ENCODE measurements at places on chromosomes 6 and 20.
A peak's percentile ranks its signal among the peaks of the same experiment; 100 is the strongest.

DNA sequence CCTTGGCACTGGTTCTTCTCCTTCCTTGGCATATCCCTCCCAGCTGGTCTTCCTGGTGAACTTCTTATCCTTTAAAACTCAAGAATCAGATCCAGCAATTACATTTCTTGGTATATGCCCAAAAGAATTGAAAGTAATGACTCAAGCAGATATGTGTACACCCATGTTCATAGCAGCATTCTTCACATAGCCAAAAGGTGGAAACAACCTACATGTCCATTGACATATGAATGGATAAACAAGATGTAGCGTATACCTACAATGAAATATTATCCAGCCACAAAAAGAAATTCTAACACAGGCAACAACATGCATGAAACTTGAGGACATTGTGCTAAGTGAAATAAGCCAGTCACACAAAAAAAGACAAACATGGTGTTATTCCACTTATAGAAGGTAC lies 103.7 kb upstream of the NT5E start:
- H3K27ac ChIP-seq, result no peak overlapping the region
- DNase-seq, result no peak
- H3K27me3 ChIP-seq, result no peaks in the 10 kb centered on the region
- no peak overlapping the region for H3K4me3 ChIP-seq
- H3K4me1 ChIP-seq, result peaks cover 11% of the 10 kb centered on the region

DNA sequence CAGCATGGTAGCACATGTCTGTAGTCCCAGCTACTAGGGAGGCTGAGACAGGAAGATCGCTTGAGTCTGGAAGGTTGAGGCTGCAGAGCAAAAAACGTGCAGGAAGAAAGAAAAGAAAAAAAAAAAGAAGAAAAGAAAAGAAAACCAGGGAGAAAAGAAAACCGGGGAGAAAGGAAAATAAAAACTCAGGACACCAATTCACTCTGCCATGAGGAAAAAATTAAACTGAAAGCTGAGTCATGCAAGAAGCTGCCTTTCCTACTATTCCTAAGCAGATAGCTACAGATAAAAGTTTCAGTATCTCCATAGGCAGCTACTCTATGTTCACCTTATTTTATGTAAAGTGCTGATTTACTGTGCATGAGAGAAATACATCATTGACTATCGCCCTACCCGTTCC lies 10.5 kb downstream of the PTGIS start:
- no peaks in the 10 kb centered on the region for H3K36me3 ChIP-seq
- H3K27me3 ChIP-seq, result no peaks in the 10 kb centered on the region
- no peak overlapping the region for H3K4me3 ChIP-seq
- no peak overlapping the region for H3K27ac ChIP-seq
- DNase-seq, result no peak

DNA sequence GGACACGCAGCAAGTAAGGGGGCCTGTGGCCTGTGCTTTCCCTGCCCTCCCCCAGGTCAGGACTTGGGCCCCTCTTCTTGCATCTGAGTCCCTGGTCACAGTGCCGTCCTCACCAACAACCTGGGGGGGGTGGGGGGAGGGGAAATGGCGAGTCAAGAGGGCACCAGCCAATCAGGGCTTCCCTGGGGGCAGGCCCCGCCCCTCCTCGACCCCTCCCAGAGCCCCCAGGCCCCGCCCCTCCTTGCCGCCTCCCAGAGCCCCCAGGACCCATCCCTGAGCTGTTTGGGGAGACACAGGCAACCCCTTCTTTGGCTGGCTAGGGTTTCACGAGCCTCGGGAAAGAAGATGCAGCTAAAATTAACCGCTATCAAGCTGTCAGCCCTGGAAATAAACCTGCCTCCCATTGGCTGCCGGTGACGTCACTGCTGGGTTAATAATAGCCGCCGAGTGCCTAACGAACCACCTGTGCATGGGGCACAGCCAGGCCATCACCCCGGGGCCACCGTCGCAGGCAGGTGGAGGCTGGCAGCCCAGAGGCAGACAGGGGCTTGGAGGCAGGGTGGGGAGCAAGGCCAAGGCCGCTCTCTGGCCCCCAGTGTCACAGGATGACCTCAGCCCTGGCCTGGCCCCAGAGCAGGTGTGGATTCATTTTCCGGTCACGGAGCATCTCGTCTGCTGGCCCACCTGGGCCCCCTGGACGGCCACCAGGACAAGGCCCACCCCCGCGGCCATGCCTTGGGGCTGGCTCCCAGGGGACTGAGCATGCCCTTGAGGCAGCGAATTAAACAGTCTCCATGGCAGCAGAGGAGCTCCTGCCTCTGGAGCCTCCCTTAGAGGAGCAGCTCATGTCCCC lies 3.2 kb upstream of the EEF1A2 start:
- H3K4me3 ChIP-seq, result no peak overlapping the region
- peaks cover 34% of the 10 kb centered on the region for H3K4me1 ChIP-seq
- peaks cover under 1% of the 10 kb centered on the region for H3K36me3 ChIP-seq
- no peaks in the 10 kb centered on the region for H3K27me3 ChIP-seq

DNA sequence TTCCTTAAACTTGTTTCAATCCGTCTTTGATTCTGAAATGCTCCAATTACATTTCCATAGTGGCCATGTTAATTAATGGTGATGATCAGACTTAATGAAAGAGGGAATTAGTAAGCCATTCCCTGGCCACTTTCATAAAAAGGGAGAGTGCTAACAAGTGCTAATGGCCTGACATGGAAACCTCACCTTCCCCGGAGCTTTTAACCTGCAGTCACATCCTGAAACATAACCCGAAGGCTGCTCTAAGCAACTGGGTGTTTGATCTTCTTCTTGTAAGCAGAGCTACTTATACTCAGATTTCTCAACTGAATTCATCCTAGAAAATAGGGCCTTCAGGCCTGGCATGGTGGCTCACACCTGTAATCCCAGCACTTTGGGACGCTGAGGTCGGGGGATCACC lies 67.1 kb upstream of the ZMYND8 start:
- H3K27me3 ChIP-seq, result no peaks in the 10 kb centered on the region
- no peak overlapping the region for H3K27ac ChIP-seq
- H3K4me1 ChIP-seq, result no peaks in the 10 kb centered on the region
- H3K36me3 ChIP-seq, result no peaks in the 10 kb centered on the region

GRCh38 chr6:6376845-6377244 lies 56.4 kb upstream of the F13A1 start:
- no peaks in the 10 kb centered on the region for H3K4me1 ChIP-seq
- no peak overlapping the region for H3K27ac ChIP-seq
- H3K27me3 ChIP-seq, result peaks cover 15% of the 10 kb centered on the region
- no peak overlapping the region for H3K4me3 ChIP-seq

DNA sequence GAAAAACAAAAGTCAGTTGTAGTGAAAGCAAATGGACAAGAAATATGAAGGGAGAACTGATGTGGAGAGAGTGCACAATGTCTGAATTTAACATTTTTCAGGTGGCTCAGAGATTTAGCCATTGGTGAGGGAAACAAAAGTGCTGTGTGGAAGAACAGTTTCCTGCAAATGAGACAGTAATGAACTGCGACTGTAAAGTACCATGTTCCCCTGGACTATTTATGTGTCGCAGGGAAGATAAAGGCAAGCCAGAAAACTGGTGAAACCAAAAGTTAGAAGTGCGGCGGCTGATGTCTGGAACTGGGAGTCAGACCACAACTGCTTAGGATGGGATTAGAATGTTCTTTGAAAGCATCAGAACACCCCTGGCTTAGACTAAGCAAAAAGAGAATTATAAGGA lies 905.1 kb upstream of the MAN1A1 start:
- no peak for DNase-seq
- H3K27ac ChIP-seq, result no peak overlapping the region
- H3K4me1 ChIP-seq, result no peaks in the 10 kb centered on the region
- H3K4me3 ChIP-seq, result no peak overlapping the region
- no peaks in the 10 kb centered on the region for H3K27me3 ChIP-seq
- H3K36me3 ChIP-seq, result no peaks in the 10 kb centered on the region

- H3K27ac ChIP-seq, result no peak overlapping the region
- H3K4me1 ChIP-seq, result no peaks in the 10 kb centered on the region
- H3K27me3 ChIP-seq, result no peaks in the 10 kb centered on the region
- no peaks in the 10 kb centered on the region for H3K36me3 ChIP-seq
Measured at GRCh38 chr6:50185006-50185405, 135.3 kb upstream of the DEFB112 start.

GRCh38 chr6:25889877-25890853 lies 16.1 kb upstream of the SLC17A3 start:
- H3K4me3 ChIP-seq, result no peak overlapping the region
- H3K36me3 ChIP-seq, result no peaks in the 10 kb centered on the region
- H3K27me3 ChIP-seq, result no peaks in the 10 kb centered on the region
- DNase-seq, result peak; percentile 27

DNA sequence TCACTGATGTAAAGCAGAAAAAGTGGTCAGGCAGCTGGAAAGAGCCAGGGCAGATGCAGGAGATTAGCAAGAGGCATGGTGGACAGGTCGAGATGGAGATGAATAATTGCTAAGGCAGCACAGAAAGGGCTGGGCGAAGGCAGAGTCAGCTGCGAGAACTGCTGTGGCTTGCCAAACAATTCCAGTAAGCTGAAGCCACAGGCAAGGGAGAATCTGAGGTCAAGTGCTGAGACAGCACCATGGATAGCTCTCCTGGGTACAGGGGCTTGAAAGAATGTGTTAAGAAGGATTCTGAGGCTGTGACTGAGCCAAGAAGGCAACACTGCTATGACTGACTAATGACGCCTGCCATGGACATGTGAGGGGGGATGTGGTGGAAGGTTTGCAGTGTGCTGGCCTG lies 220.8 kb upstream of the FOXA2 start:
- no peak overlapping the region for H3K27ac ChIP-seq
- no peak for DNase-seq
- no peak overlapping the region for H3K4me3 ChIP-seq
- no peaks in the 10 kb centered on the region for H3K36me3 ChIP-seq
- H3K27me3 ChIP-seq, result peaks cover 8% of the 10 kb centered on the region

DNA sequence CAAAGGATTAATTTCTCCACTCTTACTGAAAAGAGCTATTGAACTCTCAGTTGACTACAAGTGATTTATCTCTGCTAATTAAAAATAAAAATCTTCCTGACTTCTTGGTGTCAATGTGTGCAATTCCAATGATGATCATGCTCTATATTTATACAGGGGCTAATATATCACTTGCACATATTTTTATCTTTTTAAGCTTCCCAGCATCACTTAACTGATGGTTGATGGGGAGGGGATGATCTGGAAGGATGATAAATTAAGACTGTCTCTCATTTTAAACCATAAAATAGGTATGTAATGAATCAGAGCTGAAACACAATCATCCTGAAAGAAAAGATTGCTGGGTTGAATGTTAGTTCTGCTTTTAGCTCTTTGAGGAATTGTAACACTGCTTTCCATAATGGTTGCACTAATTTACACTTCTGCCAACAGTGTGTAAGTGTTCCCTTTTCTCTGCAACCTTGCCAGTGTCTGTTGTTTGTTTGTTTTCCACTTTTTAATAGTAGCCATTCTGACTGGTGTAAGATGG lies 169.6 kb upstream of the ECI2 start:
- H3K4me3 ChIP-seq, result no peak overlapping the region
- no peak overlapping the region for H3K27ac ChIP-seq
- DNase-seq, result no peak
- H3K4me1 ChIP-seq, result no peaks in the 10 kb centered on the region

DNA sequence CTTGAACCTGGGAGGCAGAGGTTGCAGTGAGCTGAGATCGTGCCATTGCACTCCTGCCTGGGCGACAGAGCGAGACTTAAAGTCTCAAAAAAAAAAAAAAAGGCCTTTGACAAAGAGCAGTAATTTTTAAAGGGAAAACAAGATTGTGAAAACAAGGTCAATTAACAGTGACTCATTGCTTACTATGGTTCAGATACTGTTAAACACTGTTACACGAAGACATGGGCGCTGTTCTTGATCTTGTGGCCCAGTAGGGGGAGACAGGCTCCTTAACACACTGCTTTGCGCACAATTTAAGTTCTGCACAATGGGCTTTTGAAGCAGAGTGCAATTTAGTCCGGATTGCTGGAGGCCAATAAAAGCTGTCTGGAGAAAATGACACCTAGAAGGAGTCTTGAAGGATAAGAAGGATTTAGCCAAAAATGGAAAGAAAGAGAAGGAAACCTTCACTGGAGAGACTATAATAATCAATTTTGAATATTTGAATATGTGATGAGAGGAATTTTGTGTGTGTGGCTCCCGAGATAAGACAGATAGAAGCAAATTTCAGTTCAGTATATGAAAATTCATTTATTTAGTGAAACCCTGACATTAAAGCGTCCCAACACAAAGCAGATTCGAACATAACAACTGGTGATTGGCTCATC lies 6.0 kb upstream of the LATS1 start:
- H3K4me3 ChIP-seq, result no peak overlapping the region
- H3K4me1 ChIP-seq, result no peaks in the 10 kb centered on the region
- H3K36me3 ChIP-seq, result peaks cover 16% of the 10 kb centered on the region
- no peak overlapping the region for H3K27ac ChIP-seq

DNA sequence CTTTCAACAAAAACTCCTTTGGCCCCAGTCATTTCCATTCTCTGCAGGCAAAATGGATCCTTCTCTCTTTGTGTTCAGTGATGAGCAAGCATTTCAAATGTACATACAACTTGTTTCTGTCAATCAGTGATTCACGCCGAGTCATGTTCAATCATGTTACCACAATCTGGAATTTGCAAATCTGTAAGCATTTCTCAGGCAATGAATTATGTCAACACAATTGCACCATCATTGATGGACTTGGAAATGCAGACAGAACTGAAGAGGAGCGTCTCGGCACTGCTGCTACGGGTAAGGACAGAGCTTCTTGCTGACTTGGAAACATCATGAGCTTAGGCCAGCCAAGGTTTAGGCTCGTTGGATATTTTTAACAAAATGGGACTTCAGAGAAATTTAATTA lies 132.8 kb upstream of the AGPAT4 start:
- no peaks in the 10 kb centered on the region for H3K36me3 ChIP-seq
- no peaks in the 10 kb centered on the region for H3K4me1 ChIP-seq
- DNase-seq, result peak; percentile 39
- H3K27ac ChIP-seq, result no peak overlapping the region
- no peak overlapping the region for H3K4me3 ChIP-seq
- no peaks in the 10 kb centered on the region for H3K27me3 ChIP-seq

DNA sequence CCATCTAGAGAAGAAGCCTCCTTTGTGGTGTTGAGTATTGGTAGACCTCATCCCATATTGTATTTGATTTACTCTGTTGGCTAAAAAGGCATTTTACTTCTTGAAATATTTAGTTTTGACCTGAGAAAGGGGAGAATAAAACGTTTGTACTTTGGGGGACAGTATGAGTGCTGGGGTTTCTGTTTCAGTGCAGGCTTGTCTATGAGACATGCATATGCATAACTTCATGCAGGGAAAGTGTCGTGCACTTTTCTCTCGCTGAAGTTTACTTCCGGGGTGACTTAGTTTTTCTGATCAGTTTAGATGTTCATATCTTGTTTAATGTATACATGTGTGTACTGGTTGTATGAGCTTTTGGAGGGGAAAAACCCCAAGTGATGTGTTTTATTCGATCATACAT lies 59.5 kb downstream of the UTRN start:
- no peaks in the 10 kb centered on the region for H3K36me3 ChIP-seq
- peaks cover 41% of the 10 kb centered on the region for H3K4me1 ChIP-seq
- no peak for DNase-seq
- H3K27ac ChIP-seq, result no peak overlapping the region

GRCh38 chr20:13800728-13801134 lies 15.9 kb downstream of the NDUFAF5 start:
- H3K27ac ChIP-seq, result peak overlapping the region; percentile 16
- H3K4me3 ChIP-seq, result no peak overlapping the region
- H3K4me1 ChIP-seq, result 0 out of 2 replicates have a peak, but pooled peaks cover 4% of the 10 kb centered on the region
- DNase-seq, result no peak
- no peaks in the 10 kb centered on the region for H3K27me3 ChIP-seq

Measured in HCT116 (cell line).